Stimulated activated CD4-positive, alpha-beta T cell treated with anti-CD3 and anti-CD28 coated beads, Interleukin-4, amount 100 ng/mL, for 24 hours (primary cell): ENCODE measurements at places on chromosomes 11 and 22.
A peak's percentile ranks its signal among the peaks of the same experiment; 100 is the strongest.

- DNase-seq = no peak
Measured at GRCh38 chr11:117497206-117497951, 169.7 kb downstream of the CEP164 start.

DNA sequence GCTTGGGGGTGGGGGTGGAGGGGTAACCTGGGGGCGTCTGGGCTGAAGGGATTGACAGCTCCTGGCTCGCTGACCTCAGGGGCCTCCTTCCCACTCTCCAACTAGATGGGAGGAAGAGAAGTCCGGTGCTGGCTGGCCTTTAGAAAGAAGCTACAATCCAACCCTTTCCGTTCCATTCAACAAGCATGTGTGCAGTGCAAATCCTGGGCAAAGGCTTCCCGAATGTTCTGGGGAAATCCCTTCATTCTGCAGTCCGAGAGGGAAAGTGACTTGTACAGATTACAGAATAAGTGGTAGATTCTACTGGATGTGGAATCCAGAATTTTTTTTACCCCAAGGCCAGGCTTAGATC, 149.9 kb downstream of the FEZ1 start:
- DNase-seq = no peak

DNA sequence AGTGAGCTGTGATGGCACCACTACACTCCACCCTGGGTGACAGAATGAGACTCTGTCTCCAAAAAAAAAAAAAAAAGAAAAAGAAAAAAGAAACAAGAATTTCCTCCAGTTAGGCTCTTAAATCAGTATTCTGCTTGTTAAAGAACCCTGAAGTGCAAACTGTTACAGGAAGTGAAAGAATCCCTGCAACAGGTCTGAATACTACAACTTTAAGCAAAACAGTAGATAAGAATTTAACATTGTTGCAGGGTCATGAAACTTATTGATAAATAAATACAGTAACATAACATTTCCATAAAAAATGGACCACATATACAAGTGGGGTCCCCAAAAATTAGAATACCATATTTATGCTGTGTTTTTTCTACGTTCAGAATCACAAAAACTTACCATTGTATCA, 35.8 kb downstream of the FCHSD2 start:
- no peak for DNase-seq

DNA sequence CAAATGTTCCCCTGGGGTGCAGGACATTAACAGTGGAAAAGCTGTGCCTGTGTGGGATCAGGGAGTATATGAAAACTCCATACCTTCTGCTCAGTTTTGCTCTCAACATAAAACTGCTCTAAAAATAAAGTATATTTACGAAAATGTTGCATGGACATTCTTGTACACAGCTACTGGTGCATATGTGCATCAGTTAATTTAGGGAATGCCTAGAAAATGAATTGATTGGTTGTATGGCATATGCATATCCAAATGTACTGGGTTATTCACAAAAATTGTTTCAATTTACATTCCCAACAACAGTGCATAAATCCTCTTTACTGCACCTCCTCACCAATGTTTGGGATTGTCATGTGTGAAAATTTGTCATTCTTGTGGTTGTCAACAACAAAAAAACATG, 251.1 kb upstream of the MPPED2 start:
- no peak for DNase-seq

GRCh38 chr11:128343870-128344269, 243.5 kb downstream of the ETS1 start:
- DNase-seq = peak; percentile 42

GRCh38 chr11:35363854-35364780, 55.2 kb downstream of the SLC1A2 start:
- no peak for DNase-seq

GRCh38 chr22:39818094-39818493, 75.5 kb downstream of the ENTHD1 start:
- DNase-seq = no peak

GRCh38 chr22:36902143-36902926, 11.1 kb upstream of the CSF2RB start:
- DNase-seq = no peak

DNA sequence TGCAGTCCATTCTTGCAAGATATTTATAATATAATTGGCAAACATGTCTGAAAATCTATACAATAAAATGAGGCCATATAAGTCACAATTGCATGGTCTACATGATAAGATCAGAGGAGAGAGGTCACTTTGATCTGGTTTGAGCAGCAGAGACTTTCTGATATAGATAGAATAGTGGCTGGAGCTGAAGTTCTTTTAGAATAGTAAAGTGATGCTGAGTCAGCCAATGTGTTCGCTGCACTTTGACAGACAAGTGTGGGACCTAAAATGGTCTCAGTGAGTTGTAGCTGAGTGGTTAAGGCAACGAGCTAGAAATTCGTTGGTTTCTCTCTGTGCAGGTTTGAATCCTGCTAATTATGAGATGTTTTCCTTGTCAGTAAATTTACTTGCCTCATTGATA, 257.0 kb upstream of the C11orf87 start:
- DNase-seq = no peak

DNA sequence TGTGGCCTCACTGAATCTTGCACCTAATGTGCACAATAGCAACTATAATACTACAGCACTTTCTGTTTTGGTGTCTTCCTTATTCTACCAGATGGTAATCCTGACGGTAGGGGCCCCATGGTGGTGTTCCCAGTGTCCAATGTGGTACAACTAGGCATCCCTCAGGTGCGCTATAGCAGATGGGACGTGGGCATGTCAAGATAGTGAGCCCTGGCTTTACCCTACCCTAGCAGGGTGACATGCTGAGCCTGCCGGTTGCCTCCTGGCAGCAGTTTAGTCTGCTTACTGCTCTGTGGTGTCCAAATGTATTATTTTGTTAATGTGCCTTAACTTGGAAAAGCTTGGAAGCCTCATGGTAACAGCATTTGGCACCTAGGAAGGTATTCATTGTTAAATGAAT, 19.2 kb downstream of the ACO2 start:
- no peak for DNase-seq
